ENCODE measurements at places on chromosomes 7 and 10.
A peak's percentile ranks its signal among the peaks of the same experiment; 100 is the strongest.

DNA sequence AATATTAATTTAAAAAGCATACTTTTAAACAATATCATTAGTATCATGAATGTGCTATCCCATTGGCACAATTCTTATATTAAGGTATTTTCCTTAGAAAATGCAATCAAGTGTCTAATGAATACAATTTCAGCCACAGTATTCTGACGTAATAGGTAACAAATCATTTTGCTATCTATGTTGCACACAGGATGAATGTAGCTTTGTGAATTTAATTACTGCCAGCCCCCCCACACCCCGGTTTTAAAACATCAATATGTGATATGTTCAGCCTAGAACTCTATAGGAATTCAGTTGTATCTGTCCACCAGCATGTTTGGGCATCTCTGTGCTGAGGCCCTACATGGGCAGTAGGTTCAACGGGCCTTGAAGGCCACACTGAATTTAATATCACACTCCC, 274.6 kb downstream of the PLXDC2 start:
- no peak for DNase-seq

- DNase-seq: no peak
Observed at GRCh38 chr7:114953724-114954123, 31.8 kb downstream of the MDFIC start.

DNA sequence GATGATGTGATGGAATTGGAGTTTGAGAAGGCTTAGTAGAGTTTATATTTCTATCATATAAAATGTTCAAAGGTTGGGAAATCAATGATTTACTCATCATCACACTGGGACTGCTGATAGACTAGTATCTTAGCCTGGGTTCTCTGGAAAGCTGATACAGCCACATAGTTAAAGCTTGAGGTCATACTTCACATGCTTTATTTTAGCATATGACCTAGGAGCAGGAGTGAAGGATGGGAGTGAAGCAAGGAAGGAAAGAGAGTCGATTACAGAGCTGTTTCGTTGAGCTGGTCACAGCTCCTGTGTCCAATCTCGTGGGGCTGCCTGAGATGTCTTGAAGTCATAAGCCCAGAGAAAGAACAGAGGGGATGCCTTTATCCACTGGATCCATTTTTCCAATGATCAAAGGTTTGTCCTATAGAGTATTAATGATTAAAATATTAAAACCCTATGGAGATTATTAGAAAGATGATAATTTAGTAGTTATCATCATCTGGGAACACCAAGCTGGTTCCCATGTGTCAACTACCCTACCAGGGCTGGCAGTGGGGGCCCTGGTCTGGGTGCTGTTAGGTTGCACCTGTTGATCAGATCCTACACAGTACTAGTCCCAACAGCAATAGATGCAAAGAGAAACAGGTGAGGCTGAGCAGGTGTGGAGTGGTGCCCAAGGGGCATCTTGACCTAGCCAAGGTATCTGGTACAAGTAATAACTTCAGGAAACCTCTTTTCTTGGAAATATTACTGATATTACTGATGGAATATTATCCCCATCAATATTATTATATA, 77.8 kb downstream of the BAMBI start:
- peak; percentile 89 for DNase-seq

DNA sequence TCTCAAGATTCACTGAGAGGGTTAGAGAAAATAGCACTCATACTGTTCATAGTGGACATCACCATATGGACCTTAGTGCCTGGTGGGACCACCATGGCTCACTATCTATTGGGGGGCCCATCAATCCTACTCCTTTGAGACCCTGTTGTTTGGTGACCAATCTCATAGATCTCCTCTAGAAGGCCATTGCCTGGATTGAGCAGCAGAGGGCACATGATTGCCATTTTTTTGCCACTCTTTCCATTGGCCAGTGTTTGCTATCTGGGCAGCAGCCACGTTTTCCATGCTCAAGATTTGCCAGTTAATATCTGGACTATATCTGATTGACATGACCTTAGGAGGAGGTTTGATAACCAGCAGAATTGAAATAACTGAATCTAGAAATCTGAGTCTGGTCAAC, 244.5 kb downstream of the ITGB1 start:
- DNase-seq: no peak

- DNase-seq: peak; percentile 80
Observed at GRCh38 chr10:51074238-51075028, at the start of gene PRKG1. Gene PRKG1, plus strand, starts transcription at chr10:51074487.

- DNase-seq: no peak
Observed at GRCh38 chr10:1366811-1367425, 310.7 kb downstream of the WDR37 start.

GRCh38 chr10:98328640-98329039, 60.6 kb upstream of the LOXL4 start:
- no peak for DNase-seq

DNA sequence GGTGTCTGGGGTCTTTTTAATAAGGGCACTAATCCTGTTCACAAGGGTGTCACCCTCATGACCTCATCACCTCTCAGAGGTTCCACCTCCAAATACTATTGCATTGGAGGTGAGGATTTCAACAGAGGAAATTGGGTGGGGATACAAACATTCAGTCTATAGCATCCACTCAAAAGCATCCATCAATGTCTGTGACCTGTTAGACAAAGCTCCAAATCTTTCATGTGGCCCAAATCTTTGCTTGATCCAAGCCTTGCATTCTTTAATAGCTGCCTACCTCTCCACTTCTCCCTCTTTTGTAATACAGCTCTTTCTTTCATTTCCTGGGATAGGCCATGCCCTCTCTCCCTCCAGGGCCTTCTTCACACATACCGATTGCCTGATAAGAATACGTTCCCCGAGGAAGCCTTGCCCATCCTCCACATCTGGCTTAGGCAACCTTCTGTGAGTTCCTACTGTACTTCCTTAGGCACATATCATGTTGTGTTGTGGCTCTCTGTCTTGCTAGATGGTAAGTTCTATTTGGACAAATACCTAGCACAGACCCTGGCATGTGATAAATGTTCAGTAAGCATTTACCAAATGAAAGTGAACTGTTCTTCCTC, 66.1 kb downstream of the CREM start:
- no peak for DNase-seq

DNA sequence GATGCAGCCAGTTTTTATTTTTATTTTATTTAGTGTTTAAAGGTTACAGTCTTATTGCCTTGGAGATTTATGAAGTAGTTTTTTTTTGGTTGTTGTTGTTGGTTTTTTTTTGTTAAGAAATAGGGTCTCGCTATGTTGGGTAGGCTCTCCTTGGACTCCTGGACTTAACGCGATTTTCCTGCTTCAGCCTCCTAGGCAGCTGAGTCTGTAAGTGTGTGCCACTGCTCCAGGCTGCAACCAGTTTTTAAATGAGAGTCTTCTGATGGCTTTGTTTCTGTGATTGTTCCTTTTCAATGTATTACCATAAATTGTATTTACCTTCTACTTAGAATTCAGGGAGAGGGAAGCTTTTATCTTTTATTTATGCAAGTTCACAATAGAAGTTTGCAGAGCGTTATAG, 62.8 kb downstream of the BICC1 start:
- DNase-seq: no peak

- DNase-seq: no peak
Observed at GRCh38 chr10:124213471-124213870, 120.1 kb upstream of the CHST15 start.

DNA sequence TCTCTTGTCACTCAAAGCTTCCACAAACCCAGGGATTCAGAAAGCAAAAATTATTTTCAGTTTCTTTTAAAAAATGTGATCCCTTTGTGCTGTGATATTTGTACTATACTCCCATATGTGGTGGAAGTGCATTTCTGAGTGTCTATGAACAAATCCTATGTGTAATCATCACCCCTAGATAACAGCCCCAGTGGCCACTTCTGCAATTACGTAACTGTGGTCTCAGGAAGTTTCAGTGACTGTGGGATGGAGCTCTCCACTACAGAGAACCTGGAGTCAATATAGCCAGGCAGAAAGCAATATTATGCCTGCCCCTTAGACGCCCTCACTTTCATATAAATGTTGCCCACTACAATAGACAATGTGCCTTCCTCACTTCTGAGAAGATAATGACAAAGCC, 1101.7 kb upstream of the GHITM start:
- no peak for DNase-seq

GRCh38 chr7:1999278-1999984, 233.3 kb downstream of the MAD1L1 start:
- DNase-seq: no peak

DNA sequence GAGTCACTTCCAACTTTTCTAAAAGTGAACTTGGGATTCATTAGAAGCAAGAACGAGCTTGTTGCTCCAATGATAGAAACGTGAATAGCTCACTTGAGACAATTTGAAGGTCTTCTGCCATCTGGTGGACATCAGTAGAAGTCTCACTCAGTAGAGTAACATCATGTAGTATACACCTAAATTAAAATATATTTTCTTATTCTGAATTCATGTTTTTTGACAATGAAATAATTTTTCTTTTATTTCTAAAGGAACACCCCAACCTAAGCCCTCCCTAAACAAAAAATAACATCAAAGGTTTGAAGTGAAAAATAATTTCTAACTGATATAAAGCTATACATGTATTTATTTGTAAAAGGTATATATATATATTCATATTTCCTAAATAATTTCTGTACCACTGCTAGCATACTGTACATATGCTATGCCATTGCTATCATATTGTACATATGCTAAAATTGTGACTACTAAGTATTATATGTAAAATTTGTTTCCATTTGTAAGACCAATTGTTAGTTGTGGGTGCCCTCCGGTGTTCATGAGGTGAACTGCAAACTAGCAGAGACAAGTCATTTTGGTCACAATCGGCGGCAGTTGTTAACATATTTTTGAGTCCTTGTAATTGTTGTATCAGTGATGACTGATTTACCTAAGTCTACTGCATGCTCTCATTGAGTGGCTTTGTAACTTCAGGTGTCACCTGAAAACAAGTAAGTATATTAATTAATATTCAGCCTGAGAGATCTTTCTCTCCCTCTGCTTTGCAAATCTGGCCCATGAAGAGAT, 121.9 kb downstream of the PTPRZ1 start:
- peak; percentile 73 for DNase-seq

GRCh38 chr7:88922944-88923343, 127.4 kb upstream of the TEX47 start:
- no peak for DNase-seq

DNA sequence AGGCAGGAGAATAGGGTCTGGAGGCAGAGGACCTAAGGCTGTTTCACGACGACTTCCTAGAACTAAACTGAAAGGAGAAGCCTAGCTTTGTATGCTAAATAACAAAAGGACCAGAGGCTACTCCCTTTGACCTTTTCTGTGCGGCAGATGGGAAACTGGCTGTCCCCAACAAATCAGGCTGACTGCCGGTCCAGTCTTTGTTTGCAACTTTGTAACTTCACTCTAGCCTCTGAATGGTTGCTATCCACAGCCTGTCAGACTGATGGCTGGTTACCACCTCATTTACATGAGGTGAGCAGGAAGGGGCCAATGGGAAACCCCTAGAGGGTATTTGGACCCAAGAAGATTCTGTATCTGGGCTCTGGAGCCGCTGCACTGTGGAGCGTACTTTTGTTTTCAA, 132.6 kb upstream of the SHH start:
- DNase-seq: no peak

DNA sequence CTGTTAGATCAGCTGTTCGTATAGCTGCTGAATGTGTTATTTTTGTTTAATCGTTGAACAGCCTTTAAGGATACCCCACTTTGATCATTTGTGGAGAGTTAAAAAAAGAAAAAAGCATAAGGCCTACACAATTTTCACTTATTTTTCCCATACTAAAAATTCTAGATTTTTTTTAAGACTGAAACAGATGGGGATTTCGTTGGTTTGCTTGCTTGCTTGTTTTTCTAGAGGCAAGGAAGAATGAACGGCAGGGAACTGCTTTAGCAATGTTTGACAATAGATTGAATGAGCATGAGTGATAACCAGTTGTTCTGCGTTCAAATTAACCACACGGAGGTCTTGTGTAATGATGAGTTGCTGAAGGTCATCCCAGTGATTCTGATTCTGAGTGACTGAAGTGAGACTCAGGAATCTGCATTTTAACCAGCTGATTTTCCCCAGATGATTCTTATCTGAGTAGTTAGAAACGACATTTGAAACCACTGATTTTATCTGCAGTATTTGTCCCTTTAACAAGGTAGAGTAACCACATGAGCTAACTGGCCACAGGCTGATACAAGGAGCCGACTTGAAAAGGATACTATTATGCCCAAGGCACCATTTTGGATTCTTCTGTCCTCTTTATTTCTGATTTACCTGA, 85.9 kb downstream of the GPR37 start:
- no peak for DNase-seq

DNA sequence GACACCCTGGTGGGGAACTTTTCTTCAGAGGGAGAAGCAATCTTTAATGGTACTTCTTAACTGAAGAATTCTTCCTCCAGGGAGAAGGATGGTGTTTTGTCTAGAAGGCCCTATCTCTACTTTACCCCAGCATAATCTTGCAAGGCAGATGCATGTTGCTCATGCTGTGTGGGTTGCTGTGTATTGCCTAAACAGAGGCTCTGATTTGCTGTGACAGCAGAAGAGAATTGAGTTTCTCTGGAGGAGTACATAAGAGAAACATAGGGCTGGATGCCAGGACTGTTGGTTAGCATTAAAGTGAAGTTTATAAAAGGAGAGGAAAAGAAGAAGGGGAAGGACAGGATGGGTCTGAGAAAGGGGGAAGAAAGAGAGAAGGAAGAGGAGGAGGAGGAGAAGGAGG, 248.1 kb upstream of the HPS1 start:
- DNase-seq: no peak

GRCh38 chr10:16505161-16505560, 16.5 kb downstream of the C1QL3 start:
- no peak for DNase-seq

- DNase-seq: no peak
Observed at GRCh38 chr7:142785841-142786250, 15.1 kb downstream of the PRSS2 start.

DNA sequence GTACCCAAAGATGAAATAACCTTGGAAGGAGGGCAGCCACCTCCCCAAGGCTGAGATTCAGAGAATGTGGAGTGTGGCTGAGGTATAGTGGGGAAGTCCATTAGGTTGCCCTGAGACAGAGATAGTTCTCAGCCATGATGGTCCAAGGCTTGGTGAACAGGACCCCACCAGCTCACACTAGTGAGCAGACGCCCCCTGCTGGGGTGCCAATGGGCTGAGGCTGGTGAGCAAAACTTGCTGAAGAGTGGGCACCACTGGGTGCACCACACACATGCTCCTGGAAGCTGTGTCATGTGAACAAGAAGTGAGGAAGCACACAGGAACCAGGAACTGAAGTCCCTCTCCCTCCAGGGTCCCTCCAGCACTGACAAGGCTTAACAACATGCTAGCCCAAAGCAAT, 8.9 kb downstream of the FBXL13 start:
- peak; percentile 39 for DNase-seq

- DNase-seq: no peak
Observed at GRCh38 chr7:142337054-142338001, 79.5 kb upstream of the PRSS58 start.

GRCh38 chr7:158422887-158423560, 164.6 kb downstream of the PTPRN2 start:
- DNase-seq: no peak

GRCh38 chr10:32253276-32253675, 93.7 kb downstream of the EPC1 start:
- peak; percentile 59 for DNase-seq

- DNase-seq: no peak
Observed at GRCh38 chr10:52609071-52609470, 163.5 kb downstream of the MBL2 start.

All from kidney tubule cell (primary cell).